ENCODE measurements at places on chromosomes 6 and 20. TPM values are rescaled to one million over a fixed set of nuclear protein-coding genes. Genes with fewer than 3 reads are reported as not detected.

The OPRM1 gene
- not detected for polyA plus RNA-seq

The SLC16A10 gene
- polyA plus RNA-seq = 0.41 TPM

The SMOC2 gene
- polyA plus RNA-seq = 4.6 TPM

The KCNQ5 gene
- polyA plus RNA-seq = 0.22 TPM

The SMPDL3A gene
- 4.9 TPM for polyA plus RNA-seq

The SLC22A3 gene
- 5.8 TPM for polyA plus RNA-seq

The PCK1 gene
- polyA plus RNA-seq = 0.12 TPM

The ADAM33 gene
- polyA plus RNA-seq = 83.1 TPM

The TLDC2 gene
- 0.29 TPM for polyA plus RNA-seq

The ELOVL4 gene
- 10.8 TPM for polyA plus RNA-seq

The COX4I2 gene
- polyA plus RNA-seq = 2.6 TPM

The CENPQ gene
- 4.2 TPM for polyA plus RNA-seq

The MYMX gene
- polyA plus RNA-seq = 0.05 TPM

The KCNB1 gene
- polyA plus RNA-seq = 0.49 TPM
